ENCODE measurements at places on chromosomes 7 and 10. TPM values are rescaled to one million over a fixed set of nuclear protein-coding genes. Genes with fewer than 3 reads are reported as not detected.
A peak's percentile ranks its signal among the peaks of the same experiment; 100 is the strongest.

The METTL27 gene
- total RNA-seq, result 2.3 TPM

The PFKP gene
- 29.3 TPM for total RNA-seq

The FKBP9 gene
- total RNA-seq, result 113 TPM

The DPP6 gene
- 1.6 TPM for total RNA-seq

The KAZALD1 gene
- total RNA-seq, result 8.4 TPM

- no peaks in the 10 kb centered on the region for H3K27me3 ChIP-seq
- H3K4me3 ChIP-seq, result no peak overlapping the region
- H3K4me1 ChIP-seq, result no peaks in the 10 kb centered on the region
- H3K36me3 ChIP-seq, result no peaks in the 10 kb centered on the region
Measured at GRCh38 chr7:137287651-137288258, 55.8 kb downstream of the PTN start.

DNA sequence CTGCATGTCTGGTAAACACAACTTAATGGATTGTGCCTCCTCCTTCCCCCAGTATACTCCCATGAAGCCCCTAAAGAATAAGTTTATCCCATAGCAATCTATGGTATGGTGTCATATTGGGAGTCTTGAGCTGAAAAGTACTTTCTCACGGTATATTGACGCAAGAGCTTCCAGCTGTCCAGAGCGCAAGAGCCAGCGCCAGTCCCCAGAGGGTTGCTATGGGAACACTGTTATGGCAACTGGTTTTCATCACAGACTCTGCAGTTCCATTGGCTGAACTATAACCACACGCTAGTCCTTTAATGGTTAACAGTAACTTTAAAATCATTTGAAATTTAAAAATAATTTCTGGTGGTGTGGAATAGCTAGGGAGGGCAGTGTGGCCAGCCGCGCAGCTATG, 46.9 kb downstream of the PRPF18 start:
- no peaks in the 10 kb centered on the region for H3K4me1 ChIP-seq
- peak overlapping the region; percentile 53 for H3K27ac ChIP-seq
- no peak overlapping the region for H3K4me3 ChIP-seq
- no peaks in the 10 kb centered on the region for H3K27me3 ChIP-seq

DNA sequence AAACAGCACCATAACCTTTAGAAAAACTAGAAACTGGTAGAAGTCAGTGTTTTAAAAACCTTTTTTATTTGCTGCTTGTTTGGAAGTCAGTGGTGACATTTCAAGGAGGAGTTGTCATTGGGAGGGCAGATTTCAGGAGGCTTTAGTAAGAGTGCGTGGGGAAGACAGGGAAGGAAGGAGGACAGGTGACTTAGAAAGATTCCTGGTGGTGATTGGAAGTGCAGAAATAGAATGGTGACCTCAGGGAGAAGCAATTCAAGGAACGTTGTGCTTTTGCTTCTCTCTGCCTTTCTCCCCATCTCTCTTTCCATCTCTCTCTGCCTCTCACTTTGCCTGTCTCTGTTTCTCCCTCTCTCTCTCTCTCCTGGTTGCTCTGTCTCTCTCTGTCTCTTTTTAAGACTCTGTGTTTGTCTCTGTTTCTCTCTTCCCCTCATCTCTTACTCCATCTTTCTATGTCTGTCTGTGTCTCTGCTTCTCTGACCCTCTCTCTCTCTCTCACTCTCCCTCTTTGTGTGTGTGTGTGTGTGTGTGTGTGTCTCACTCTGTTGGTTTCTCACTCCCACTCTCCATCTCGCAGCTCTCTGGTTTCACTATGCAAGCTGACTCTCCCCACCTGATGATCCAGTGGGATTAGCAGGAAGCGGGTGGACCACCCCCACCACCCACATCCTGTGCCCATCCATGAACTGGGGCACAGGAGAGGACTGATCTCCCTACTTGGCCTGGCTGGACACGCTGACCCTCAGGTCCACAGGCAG, 10.9 kb upstream of the PFKP start:
- H3K27me3 ChIP-seq, result no peaks in the 10 kb centered on the region
- H3K4me3 ChIP-seq, result no peak overlapping the region
- no peak for DNase-seq
- H3K27ac ChIP-seq, result no peak overlapping the region
- no peaks in the 10 kb centered on the region for H3K4me1 ChIP-seq

GRCh38 chr7:74561898-74562613, 95.5 kb upstream of the GTF2I start:
- H3K4me3 ChIP-seq, result no peak overlapping the region
- H3K36me3 ChIP-seq, result peaks cover 18% of the 10 kb centered on the region
- no peaks in the 10 kb centered on the region for H3K4me1 ChIP-seq
- H3K27ac ChIP-seq, result no peak overlapping the region
- DNase-seq, result no peak

DNA sequence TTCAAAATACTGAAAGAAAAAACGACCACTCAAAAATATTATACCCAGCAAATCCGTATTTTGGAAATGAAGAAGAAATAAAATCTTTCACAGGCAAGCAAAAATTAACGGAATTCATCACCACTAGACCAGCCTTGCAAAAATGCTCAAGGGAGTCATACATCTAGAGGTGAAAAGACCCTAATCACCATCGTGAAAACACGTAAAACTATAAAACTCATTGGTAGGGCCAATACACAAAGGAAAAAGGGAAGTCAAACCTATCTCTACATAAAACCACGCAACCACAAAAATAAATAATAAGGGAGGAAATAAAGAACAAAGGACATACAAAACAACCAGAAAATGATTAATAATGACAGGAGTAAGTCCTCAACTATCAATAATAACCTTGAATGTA, 6.6 kb upstream of the AKR1B1 start:
- no peaks in the 10 kb centered on the region for H3K36me3 ChIP-seq
- no peak for DNase-seq
- no peak overlapping the region for H3K4me3 ChIP-seq

Data from upper lobe of right lung (tissue), 1 donor.